ENCODE measurements at places on chromosomes 6 and 20.

- DNase-seq = peak; percentile 45
Measured at GRCh38 chr20:59391975-59392374, 91.6 kb downstream of the EDN3 start.

GRCh38 chr6:105522626-105523322 is 119.9 kb upstream of the PREP start:
- no peak for DNase-seq

GRCh38 chr6:11448038-11448437 is 89.5 kb upstream of the TMEM170B start:
- DNase-seq = no peak

GRCh38 chr6:5025911-5026819 is 22.3 kb upstream of the RPP40 start:
- DNase-seq = peak; percentile 71

DNA sequence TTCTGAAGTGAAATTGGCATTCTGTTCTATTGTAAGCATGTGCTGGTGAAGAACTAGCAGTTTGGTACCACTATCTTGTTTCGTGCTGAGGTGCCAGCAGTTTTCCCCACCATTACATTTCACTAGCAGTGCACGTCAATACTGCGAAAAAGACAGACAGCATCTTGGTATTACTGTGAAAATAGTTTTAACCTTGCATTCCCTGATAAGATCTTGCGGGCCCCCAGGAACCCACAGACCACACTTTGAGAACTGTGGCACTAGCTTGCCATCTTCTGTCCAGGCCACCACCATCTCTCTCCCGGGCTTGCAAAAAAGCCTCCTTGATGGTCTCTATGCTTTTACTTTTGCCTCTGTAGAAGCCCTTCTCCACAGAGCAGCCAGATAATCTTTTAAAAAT is 185.7 kb downstream of the BACH2 start:
- DNase-seq = no peak

- no peak for DNase-seq
Measured at GRCh38 chr20:49935746-49936152, 448 bp upstream of the RNF114 start.

- DNase-seq = no peak
Measured at GRCh38 chr6:162733489-162733888, 5.7 kb downstream of the PACRG start.

DNA sequence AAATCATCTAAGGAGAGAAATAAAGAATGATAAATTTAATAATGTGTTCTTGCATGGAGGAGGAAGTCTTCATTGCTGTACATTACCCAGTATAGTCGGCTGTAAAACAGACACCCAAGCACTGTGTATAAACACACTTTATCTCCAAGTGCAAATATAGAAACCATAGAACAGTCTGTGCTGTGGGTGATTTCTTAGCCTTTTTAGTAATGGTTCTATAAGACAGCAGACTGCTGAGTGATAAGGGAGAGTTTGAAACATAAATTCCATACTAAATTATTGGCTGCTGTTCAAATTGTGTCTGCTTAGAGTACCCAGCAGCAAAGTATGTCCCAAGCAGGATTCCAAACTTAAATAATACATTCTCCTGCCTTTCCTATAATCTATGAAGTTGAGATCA is 4.6 kb downstream of the FILIP1 start:
- DNase-seq = no peak

DNA sequence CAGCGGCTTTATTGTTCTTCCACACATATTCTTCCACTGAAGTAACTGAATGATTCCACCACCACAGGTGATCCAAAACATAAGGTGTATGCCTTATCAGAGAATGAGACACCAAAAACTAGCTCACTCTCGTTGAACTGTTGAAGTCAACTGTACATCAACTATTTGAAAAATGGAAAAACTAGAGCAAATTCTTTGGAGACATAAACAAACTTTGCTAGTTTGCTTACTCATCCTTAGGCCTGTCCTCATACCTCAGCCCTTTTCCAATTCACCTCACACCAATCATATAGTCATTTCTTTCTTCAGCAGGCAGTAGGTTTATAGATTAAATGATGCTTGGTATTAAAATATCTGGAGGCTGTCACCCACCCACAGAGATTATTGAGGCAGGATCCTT is 77.1 kb upstream of the RNF217 start:
- DNase-seq = no peak

DNA sequence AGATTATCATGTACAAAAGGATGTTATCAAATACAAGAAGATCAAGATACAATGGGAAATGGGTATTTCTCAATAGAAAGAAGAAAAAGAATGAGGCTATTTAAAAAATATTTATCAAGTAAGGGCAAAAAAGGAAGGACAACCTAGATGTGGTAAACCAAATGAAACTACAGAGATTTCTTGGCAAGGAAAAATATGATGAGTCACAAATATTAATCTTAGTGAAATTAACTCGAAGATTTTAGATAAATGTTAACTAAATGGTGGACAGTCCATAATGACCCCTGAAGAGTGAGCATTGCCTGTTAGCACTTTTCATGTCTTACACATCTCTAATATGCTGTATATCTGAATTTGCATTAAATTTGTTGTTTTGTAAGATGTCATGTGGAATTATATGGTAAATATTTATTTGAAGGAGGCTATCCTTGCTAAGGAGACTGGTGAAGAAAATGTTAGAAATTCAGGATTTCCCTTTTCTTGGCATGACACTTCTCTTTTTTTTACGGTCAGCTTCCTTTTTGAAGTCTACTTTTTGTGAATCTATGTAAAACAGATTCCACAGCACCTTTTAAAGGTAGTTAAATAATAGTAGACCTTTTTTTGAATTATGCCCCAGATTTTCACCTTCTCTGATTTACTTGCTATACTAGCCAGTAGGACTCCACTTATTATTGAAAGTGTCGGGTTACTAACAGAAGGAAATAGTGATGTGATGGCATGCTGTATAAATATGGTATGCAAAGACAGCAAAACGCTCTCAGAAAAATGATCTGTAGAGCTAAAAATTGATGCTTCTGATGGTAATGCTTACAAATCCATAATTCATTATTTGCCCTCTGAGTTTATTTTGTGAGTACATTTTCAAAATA is 120.5 kb downstream of the HIVEP1 start:
- no peak for DNase-seq

- DNase-seq = no peak
Measured at GRCh38 chr6:164855281-164855680, 454.1 kb downstream of the C6orf118 start.

DNA sequence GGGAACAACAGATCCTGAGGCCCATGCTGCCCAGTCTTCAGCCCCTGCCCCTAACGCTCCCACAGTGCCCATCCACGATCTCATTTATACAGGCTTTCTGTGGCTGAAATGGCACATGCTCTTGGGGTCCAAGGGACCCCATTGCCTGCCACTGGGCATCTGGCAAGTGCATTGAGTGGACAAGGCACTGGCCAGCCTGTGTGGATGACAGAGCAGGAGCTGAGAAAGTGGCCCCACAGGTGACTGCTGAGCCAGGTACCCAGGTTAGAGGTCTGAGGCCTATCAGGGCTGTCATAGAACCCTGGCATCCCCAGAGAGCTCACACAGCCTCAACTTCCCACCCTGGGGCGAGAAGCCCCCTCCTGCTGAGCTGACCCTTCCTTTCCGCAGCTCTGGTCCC is 86.0 kb upstream of the NXT1 start:
- no peak for DNase-seq

DNA sequence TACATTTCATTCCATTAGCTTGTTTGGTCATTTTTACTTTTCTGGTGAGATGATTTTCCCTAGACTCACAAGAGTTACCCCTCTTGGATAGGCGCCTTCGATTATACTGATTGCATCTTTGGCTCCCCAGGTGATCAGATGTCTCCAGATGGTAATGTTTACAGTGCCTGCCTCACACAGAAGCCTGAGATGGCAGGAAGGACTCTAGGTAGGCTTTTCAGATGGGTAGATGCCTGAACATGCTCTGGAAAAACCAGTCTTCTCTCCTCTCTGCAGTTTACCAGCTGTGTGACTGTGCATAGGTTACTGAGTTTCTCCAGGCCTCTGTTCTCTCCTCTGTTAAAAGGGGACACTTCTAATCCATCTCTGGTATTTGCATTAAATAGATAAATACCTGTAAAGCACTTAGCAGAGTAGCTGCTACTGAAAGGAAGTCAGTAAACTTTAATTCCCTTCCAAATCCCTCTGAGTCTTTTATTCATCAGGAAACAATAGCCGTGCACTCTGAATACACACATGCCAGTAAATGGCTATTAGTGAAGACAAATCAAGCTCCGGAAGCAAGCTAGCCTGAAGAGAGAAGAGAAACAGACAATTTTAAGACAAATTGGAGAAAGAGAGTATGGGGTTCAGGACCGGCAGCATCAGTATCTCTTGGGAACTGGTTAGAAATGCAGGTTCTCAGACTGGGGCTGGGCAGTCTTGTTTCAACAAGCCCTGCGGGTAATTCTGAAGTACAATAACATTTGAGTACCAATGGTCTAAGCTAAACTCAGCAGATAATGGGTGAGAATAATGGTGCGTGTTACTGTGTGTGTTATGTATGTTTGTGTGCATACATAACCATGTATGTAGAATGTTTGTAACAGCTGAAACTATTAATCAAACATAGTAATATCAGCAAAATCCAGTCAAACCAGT is 139.4 kb downstream of the UST start:
- DNase-seq = no peak

DNA sequence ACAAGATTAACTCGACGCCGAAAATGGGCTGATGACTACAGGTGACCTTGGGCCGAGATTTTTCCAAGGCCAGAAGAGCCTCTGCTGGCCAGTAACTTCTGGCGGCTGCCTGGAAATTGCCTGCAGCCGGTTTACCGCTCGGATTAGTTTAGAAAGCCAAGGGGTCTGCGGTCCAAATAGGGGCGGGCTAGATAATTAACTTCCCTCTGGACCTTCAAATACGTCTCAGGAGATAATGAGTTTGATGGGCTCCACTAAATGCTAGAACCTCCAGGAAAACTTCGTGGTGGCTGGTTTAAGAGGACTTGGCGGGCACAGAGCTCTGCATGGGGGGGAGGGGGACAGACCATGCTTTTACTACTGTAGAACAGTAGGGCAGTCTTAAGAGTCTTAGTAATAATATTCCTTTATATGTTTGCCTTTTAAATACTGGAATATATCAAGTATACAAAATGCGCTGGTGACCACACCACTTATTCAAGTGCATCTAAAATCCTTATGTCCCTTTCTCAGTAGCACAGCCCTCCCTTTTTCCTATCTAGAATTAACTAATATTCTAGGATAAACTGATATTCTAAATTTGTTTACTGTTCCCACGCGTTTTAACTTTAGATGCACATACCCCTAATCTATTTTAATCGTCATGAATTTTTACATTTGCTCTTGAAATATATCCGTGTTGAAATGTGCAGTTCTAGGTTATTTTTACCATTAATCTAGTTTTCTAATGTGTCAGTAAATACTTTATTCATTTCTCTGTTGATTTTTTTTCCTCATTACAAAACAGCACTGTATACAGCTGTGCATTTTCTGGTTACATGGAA is 107.5 kb upstream of the PRSS16 start:
- DNase-seq = no peak
